ENCODE measurements at places on chromosomes 7 and 10.

DNA sequence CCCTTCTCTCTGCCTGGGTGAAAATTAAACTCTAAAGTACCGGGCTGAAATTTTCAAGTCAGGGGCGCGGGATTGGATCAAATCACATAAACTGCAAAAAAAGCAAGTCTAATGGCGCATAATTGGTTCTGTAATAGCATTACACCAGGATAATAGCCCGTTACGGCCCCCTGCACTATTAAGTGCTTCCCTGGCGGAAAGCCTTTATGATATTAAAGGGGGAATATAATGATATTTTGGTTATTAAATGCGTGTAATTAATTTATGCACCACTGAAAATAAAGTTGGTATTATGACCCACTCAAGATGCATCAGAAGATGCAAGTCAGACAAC, 744 bp upstream of the DRGX start:
- no peak for DNase-seq

DNA sequence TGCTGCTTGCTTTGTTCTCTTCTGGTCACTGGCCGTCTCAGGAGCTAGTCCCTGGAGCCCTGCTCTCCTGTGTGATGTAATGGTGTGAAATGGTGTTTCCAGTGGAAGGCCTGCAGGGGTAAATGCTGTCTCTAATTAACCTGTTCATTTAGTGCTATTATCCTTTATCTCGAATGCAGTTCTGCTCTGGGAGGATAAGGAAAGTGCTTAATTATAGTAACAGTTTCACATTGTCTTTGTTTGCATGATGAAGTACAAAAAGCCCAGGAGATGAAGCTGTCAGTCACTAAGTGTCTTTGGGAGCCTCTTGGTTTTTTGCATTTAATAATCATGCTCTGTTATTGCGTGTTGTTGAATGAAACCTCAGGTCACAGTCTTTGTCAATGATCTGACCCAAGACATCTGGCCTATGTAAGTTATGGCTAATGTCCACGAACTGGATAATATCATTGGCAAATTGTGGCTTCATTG, 755.3 kb upstream of the GALNT17 start:
- no peak for DNase-seq

DNA sequence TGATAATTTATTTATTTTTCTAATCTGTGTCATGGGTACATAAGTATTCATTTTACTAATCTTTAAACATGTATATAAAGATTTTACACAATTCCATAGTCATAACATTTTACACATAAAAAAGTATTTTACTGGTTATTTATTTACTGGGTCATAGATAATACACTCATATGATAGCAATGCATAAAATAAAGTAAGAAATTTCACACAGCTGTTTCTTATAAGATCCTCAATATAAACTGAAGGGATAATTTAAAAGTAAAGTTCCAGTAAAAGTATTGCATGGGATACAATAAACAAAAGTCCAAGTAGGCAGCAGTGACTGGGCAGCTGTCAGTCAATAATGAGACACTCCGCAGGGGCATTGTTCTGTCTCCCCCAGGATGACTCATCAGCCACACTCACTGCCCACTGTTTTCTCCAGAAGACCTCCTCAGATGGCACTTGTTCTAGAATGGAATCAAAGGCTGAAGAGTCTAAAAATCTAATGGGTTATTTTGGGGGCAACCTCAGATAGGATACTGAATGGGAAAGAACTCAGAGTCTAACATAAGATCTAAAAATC, 32.7 kb downstream of the DPY19L1 start:
- DNase-seq = no peak

DNA sequence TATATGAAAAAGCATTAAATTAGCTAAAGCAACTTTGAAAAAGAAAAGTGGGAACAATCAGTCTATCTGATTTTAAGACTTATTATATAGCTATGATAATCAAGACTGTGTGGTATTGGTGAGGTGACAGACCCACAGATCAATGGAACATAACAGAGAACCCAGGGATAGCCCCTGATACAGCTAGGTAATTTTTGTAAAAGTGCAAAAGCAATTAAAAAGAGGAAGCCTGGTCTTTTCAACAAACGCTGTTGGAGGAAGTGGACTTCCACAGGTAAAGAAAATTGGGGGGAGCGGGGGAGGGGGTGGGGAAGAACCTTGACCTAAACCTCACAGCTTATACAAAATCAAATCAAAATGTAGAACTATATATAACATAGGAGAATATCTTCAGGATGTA, 45.4 kb downstream of the GNA12 start:
- DNase-seq = no peak

Measured in CD4-positive, alpha-beta T cell (primary cell).